Activated CD8-positive, alpha-beta memory T cell treated with anti-CD3 and anti-CD28 coated beads for 24 hours (primary cell): ENCODE measurements at places on chromosomes 12 and 14.
A peak's percentile ranks its signal among the peaks of the same experiment; 100 is the strongest.

DNA sequence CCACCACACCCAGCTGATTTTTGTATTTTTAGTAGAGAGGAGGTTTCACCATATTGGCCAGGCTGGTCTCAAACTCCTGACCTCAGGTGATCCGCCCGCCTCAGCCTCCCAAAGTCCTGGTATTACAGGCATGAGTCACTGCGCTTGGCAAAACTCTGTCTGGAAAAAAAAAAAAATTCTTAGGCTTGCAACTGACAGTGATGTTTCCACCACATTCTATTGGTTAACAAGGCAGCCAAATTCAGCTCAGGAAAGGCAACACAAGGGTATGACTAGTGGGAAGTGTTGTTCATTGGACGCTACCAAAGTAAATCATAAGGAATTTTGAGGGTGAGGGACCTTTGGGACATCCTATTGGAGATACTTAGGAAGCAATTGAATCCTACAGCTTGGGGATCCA lies 2.9 kb upstream of the SBNO1 start:
- DNase-seq = no peak

GRCh38 chr14:72745546-72745945 lies 148.4 kb downstream of the DPF3 start:
- peak; percentile 3 for DNase-seq

GRCh38 chr12:55797068-55797467 lies 20.5 kb downstream of the SARNP start:
- DNase-seq = no peak

- no peak for DNase-seq
Measured at GRCh38 chr14:73452341-73453186, 5.8 kb downstream of the NUMB start.

GRCh38 chr12:130952171-130952954 lies 1.3 kb upstream of the ADGRD1 start:
- DNase-seq = no peak

GRCh38 chr12:106131676-106132075 lies 7.1 kb downstream of the NUAK1 start:
- DNase-seq = no peak
